ENCODE measurements at places on chromosomes 5 and 9.
A peak's percentile ranks its signal among the peaks of the same experiment; 100 is the strongest.

DNA sequence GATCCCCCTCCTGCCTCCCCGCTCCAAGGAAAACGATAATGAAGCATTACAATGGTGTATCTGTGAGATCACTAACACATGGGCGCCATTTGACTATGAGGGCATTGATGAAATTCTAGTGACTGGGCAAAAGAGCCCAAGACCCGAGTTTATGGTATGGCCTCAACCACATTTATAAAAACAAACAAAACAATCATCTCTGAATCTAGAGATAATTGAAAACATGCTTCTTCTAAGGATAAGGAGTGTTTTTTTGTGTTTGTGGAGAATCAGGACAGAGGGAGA lies 100.9 kb upstream of the SEMA6A start:
- no peak for DNase-seq

DNA sequence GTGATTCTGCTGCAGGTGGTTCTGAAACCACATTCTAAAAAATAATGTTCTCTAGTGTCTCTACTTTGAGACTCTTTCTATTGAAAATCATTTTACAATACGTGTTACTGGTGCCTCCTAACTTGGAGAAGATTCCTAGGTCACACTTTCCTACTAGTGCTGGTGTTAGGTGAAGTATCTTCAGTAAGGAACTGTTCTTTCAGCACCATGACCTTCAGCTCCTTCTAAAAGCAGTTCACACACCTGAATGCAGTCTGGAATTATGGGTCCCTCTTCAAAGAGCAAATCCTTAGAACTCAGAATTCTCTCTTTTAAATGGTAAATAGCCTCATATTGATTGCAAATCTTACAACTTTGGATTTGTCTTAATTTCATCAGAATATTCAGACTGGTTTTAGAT lies 10.6 kb upstream of the DPYSL3 start:
- no peak for DNase-seq

DNA sequence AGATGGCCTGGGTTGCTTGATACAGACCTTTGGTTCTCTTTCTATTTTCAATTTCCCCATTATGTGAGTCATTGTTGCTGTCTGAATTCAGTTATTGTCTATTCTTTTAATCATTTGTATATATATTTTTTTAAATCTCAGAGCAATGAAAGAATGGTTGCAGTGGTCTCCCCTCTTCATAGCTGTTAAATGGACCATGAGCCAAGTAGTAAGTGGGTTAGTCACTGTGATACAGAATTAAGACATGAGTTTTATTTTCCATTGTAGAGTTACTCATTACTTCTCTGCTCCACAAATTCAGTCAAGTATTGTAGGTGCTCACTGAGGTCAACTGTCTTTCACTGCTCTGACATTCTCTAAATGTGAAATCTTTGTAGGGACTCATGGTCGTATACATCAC lies 174.6 kb upstream of the GRAMD2B start:
- no peak for DNase-seq

DNA sequence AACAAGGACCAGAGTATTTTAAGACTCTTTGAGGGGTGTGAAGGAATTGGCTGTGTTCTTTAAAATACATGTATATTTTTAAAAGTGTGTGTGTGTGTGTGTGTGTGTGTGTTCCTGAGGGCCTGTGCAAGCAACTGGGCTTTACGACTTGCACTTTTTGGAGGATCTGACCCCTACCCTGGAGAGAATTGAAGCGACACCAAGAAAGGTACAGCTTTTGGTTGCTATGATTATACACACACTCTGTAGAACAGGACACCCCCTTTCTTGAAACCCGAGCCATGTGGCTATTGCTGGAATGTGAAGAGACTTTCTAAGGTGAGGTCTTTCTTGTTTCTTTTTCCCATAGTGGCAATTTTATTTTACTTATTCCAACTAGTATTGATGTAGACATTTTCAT lies 988 bp downstream of the SHISAL2B start:
- DNase-seq = no peak

GRCh38 chr5:132458651-132459030 lies 31.9 kb downstream of the IRF1 start:
- DNase-seq = no peak

- no peak for DNase-seq
Measured at GRCh38 chr5:170596482-170597044, 92.7 kb downstream of the KCNIP1 start.

- DNase-seq = no peak
Measured at GRCh38 chr5:13503017-13503416, 441.5 kb downstream of the DNAH5 start.

GRCh38 chr9:107422189-107423185 lies 67.1 kb downstream of the KLF4 start:
- DNase-seq = peak; percentile 71

GRCh38 chr5:135560858-135561257 lies 17.9 kb downstream of the CXCL14 start:
- DNase-seq = peak; percentile 87

GRCh38 chr9:127382541-127382940 lies 14.4 kb upstream of the SLC2A8 start:
- no peak for DNase-seq

DNA sequence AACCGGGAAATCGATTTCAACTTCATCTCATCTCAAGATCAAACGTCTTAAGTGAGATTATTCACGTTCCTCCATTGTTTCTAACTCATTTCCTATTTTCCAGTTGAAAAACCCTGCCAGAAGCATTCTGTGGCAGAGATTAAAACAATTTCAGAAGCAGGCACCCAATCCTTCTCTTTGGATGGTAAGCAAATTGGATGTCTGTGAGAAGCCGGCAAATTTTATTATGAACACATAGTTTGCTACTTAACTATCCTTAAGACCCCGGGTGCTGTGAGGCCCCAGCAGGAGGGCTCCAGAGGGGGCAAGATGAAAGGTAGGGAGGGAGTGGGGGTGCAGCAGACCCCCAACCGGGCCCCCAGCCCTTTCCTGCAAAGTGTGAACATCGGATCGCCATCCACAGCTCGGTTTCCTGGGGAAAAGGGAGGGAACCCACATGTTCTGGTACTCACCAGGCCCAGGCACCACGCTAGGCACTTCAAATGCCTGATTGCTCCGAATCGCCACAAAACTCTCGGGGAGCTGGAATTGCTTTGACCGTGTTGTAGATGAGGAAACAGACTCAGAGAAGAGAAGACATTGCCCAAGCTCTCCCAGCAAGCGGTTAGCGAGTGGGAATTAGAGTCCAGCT lies 167.1 kb upstream of the MVB12B start:
- DNase-seq = no peak

- peak; percentile 86 for DNase-seq
Measured at GRCh38 chr5:95261437-95262175, 23.3 kb downstream of the MCTP1 start.

GRCh38 chr5:116045821-116046220 lies 13.5 kb downstream of the ARL14EPL start:
- DNase-seq = no peak

DNA sequence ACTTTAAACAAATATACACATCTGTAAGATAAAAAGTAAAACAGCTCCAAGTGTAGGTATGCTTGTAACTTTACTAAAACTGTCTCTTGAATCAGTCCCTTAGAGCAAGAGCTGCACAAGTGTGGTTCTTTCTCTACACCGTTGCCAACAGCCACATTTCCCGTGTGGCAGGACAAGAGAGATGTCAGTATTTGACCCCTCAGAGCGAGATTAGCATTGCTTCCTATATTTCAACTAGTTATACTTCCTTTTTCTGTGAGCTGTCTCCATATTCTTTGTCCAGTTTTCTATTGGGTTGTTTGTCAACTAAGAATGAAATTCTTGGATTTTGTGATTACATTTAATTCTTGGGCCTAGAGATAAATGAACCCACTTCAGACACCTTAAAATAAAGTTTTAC lies 8.0 kb downstream of the PLIN2 start:
- peak; percentile 32 for DNase-seq

DNA sequence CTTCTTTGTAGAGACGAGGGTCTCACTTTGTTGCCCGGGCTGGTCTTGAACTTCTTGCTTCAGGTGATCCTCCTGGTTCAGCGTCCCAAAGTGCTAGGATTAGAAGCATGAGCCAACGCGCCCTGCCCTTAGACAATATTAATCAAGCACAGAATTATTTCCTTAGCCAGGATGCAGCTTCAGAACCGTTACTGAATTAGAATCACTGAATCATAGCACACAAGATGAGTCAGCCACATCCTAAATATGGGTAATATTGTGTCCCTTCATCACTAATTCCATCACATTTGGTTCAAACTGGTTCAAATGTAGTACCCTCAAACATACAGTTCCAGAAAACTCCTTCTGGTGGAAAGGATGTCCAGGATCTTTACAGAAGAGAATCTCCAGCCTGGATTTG lies 82.7 kb downstream of the BNC2 start:
- DNase-seq = no peak

- no peak for DNase-seq
Measured at GRCh38 chr5:88770276-88771257, 112.4 kb downstream of the MEF2C start.

GRCh38 chr5:174920906-174921550 lies 196.6 kb downstream of the MSX2 start:
- no peak for DNase-seq

DNA sequence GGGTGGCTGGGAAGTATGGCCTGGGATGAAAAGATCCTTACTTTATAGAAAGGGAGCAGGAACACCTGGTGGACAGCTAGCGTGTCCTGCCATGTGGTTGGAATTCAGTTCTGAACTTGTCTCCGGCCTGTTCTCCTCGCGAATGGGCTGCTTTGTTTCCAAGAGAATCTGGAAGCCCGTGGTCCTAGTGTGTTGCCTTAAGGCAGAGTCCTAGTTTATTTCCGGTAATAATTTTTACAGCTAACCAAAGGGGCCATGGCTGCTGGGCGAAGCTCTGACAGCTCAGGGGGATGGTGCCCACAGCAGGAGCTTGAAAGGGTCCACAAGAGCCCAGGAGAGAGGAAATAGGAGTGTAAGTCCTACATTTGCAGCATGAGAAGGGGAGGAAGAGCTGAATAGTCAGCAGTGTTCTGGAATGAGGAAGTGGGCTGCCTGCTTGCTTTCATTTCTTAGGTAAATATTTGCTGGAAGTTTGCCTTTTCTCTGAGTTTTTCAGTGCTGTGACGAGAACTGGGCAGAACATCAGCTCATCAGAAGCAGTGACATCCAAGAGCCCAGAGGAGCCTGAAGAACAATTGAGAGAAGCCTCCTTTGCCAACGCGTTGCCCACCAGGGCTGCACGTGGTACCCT lies 13.1 kb upstream of the IGFBPL1 start:
- no peak for DNase-seq

DNA sequence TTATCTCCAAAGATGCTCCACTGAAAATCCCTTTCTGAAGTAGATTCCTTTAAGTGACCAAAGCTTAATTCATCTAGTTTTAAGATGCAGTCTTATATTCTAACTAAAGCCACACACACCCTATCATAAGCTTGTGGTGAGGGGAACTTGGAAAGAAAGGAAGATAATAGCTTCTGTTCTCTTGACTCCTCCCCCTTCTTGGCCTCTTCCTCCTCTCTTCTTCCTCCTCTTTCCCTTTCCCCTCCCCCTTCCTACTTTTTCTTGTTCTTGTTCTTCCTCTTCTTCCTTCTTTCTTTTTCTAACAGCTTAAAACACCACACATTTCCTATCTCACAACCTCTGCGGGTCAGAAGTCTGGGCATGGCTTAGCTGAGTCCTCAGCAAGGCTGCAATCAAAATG lies 23.5 kb downstream of the IL7R start:
- no peak for DNase-seq

DNA sequence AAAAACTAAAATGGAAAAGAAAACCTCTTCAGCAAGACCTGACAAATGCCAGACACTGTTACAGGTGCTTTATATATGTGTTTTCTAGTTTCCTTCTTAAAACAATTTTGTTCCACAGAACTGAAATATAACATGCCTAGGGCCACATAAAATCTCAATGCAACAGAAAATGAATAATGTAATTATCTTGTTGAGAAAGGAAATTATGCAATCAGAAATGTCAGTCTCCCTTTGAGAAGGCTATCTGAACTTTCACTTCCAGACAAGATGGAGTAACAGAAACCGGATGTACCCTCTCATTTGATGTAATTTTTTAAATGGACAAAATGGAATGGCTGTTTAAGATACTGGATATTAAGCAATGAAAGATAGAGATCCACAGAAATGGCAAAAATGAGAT lies 79.2 kb downstream of the AGTPBP1 start:
- DNase-seq = no peak

GRCh38 chr5:181198905-181199519 lies 6.0 kb downstream of the TRIM7 start:
- no peak for DNase-seq

DNA sequence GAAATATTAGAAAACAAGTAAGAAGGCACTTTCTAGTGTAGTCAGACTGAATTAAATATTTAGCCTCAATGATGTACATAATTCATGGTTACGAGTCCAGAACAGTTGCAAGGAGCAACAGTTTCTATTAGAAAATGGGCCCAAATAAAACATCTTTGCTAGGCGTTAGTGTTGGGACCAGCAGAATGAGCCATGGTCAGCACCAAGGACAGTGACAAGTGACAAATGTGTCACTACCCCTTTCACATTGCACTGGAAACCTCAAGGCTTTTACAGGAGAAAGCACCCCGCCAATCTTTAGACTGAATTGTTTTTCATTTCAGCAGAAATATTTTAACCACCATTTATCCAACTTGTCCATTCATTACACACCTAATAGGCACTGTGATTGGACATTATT lies 301.3 kb upstream of the ADCY2 start:
- peak; percentile 11 for DNase-seq

DNA sequence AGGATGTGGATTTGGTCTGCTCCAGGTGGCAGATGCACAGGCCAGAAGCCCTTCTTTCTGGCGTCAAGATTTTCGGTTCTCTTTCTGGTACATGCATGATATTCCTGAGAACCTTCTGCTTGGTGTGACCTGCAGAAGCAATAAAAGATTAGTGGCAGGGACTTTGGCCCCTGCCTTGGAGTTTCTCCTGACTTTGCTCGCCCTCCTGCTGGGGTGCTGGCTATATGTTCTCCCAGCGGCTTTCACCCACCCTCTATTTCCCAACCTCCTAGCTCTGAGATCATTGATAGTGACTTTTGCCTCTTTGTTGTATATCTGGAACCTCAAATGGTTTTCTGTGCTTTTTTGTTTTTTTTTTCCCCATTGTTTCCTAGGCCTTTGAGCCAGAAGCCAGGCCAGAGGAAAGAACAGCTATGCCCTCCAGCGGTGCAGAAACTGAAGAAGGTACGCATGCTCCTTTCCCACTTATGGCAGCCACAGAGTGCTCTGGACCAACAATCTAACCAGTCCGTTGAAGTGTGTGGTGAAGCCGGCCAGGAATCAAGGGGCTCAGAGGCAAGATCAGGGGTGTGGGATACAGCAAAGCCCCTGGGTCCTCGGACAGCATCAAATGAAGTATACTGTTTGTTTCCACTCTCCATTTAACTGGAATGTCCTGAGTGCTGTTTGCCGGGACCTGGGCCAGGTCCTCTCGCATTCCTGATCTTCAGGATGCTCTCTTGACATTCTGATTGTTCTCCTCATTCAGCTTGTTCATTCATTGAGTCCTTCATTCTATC lies 154.5 kb downstream of the ARHGEF28 start:
- no peak for DNase-seq

DNA sequence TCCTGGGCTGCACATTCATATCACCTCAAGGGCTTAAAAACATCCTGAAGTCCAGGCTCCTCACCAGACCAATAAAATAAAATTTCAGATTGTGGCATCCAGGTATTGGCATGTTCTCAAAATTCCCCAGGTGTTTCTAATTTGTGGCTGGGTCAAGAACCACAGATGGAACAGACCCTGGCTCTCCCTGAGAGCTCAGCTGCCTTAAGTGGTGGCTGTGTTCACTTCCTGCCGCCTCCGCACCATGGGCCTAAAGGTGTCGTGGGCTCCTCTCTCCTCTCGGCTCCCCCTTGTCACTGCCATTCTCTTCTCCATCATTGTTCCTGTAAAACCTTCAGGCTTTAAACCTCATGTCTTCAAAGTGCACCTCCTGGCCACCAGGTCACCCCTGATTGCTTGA lies 17.8 kb upstream of the CCNJL start:
- no peak for DNase-seq

- DNase-seq = no peak
Measured at GRCh38 chr5:776862-777711, 7.4 kb downstream of the ZDHHC11B start.
